Mesenchymal stem cell (in vitro differentiated cells and primary cell): ENCODE measurements at places on chromosomes 6 and 20.

GRCh38 chr20:51700809-51701285 is 67.3 kb downstream of the ATP9A start:
- peak; percentile 65 for DNase-seq

- no peak for DNase-seq
These were observed 218.1 kb upstream of the SOX4 start for GRCh38 chr6:21375151-21376116.

- DNase-seq, result peak; percentile 9
These were observed 37.8 kb downstream of the HCRTR2 start for GRCh38 chr6:55212156-55212555.

GRCh38 chr6:156449128-156449527 is 328.1 kb upstream of the ARID1B start:
- no peak for DNase-seq

DNA sequence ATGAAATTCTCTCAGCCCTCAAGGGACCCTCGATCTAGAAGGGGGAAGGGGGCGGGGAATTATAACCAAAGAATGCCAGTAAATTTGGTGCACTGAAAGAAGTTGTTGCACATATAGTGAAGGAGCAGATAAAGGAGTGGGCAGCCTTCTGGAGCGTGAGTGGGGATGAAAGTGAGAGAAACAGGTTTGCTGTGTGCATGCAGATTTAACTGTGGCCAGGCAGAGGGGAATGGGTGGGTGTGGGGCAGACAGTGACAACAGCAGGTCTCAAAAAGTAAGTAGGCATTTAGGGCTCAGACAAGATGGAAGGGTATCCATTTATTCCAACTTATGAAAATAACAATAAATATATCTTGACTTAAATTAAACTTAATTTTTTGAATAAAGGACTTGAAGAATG is 149.1 kb downstream of the KCNQ5 start:
- no peak for DNase-seq

DNA sequence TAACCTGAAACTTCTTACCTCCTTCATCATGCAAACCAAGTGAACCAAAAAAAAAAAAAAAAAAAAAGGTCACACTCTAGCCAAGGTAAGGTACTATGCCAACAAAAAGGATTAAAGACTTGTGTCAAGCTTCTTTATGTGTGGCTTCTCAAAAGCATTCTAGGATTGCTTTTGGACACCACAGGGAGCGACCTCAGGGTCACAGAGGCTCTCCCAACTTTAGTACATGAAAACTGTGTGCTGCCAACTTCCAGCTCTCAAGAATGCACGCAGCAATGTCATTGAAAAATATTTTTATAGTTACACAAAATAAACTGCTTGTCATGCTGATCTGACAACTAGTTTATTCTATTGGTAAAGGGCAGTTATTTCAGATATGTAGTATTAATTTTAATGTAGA is 243.8 kb downstream of the PLCB1 start:
- DNase-seq, result no peak

- DNase-seq, result no peak
These were observed 70.2 kb downstream of the SNX9 start for GRCh38 chr6:157893238-157893637.

DNA sequence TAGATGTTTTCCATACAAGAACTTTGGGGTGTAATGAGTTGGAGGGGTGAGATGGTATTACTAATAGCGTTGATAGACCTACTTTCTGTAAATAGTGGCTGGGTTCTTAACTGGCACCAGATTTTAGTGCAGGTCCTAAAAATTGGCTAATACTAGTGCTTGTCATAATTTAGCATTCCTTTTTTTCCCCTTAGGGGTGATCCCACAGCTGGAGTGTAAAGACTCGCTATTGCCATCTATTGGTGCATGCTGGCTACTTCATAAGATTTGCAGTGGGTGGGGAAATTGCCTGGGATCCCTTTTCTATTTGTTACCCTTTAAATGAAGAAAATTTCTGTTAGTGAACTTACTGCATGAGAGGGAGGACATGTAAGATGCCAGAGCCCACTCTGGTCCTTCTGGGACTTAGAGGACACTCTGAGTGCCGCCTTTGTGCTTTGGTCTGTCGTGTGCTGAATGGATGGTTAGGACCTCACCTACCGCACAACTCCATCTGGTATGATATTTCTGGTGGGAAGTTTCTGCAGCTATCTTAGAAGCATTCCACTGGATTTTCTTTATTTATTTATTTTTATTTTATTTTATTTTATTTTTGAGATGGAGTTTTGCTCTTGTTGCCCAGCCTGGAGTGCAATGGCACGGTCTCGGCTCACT is 195.5 kb downstream of the JARID2 start:
- peak; percentile 82 for DNase-seq

- no peak for DNase-seq
These were observed 99.7 kb upstream of the SNX9 start for GRCh38 chr6:157723376-157723775.

DNA sequence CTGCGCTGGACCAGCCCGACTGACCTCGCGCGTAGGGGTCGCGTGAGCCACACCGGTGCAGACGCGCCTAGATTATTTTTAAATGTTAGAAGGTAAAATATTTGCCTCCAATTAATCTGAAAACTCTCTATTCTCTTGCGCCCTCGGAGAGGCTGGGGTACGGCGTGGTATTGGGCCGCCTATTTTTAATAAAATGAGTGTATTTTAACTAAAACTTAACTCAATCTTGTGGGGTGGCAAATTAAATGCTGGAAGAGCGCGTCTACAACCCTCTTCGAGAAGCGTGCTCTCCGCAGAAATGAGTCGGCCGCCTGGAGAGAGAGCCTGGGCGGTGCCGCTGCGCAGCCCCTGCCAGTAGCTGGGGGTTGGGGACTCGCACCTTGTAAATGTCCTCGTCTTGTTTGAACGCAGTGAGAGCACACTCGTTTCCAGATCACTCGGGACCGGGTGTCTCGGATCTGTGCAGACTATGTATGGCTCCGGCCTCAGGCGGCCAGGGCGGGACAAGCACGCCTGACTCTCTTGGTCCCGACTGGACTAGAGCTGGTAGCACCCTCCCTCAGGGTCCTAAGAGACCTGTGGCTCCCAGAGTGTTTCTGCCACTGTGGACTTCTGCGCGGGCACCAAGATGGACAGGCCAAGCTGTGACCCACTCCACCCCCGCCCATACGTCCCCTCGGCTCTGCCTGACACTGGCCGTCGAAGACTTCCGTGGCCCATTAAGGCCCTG is 2.0 kb upstream of the MAFB start:
- no peak for DNase-seq

- DNase-seq, result no peak
These were observed 220.1 kb upstream of the DTNBP1 start for GRCh38 chr6:15882915-15883314.

DNA sequence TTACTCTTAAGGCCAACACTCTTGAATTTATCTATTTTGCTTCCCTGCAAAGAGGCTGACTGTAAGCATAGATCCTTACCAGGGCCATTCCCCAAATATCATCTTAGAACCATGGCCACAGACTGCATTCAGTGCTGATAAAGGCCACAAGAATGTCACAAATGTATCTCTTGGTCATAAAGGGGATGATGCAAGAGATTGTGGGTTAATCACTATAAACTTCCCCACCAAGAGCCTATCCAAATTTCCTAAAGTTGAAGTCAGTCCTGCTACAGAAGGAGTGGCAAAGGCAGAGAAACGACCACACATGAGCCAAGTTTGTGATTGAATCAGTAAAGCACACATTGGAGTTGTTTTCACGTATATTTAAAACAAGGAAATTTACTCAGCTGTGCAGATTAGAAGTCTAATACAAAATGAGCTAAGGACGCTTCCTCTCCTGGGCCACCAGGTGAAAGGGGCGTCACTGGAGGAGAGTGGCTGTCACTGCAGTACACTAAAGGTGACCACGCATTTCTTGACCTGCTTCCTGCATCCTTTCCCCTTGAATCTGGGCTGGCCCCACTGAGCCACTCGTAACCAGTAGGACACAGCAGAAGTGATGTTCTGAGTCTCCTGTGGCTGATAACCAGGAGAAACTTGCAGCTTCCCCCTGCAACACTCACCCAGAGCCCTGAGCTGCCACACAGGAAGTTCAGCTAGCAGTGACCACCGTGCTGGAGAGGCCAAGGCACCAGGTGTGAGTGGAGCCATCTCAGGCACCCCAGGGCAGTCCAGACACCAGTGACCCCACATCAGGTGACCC is 181.9 kb downstream of the SYNDIG1 start:
- peak; percentile 90 for DNase-seq

DNA sequence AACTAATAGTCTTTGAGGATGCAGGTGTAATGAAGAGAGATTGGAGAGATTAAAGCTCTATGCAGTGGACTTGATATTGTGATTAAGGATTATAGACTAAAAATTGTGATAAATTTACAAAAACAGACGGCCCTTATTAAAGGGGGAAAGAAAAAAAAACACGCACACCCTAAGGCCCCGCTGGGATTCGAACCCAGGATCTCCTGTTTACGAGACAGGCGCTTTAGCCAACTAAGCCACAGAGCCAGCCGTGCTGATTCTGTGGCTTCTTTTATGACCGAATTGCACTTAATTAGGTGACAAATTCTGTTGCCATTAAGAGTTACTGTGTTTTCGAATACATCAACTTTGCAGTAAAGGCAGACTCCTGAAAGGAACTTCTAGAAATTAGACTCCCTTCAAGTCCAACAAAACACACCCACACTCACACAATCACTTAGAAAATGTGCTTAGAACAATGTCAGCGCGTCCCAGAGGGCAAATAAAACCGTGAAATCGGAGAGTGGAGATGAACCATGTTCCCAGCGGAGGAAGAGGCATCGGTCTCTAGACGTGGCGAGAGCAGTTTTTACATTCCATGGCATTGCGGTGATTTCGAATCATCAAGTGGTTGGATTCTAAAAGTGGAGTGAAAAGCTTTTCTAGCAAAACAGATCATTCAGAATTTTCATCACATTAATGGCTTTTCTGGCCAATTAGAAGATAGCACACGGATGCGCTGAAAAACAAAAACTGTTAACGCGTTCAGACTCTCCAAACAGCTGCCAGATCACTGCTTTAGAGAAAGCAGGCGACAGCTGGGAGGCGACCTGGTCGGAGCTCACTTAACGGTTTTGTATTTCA is 122.6 kb downstream of the GPX5 start:
- DNase-seq, result peak; percentile 82

DNA sequence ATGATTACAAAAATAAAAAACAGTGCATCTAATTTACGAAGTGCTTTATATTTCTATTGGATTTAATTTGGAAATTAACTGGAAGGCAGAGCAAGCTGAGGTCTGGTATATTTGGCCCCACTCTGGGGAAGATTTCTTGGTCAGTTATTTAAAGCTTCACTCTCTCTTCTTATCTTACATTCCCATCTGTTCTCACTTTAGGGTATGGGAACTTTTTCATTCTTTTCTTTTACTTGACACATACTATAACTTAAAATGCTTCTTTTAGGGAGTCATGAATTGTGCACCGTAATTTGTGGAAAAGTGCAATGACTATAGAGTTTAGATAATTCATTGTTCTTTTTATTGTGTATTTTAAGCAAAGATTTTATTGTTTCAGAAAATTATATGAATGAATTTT is 170.4 kb downstream of the BCKDHB start:
- no peak for DNase-seq

- DNase-seq, result no peak
These were observed 260.0 kb downstream of the ERMARD start for GRCh38 chr6:170011204-170012036.

- no peak for DNase-seq
These were observed 150.8 kb downstream of the ESR1 start for GRCh38 chr6:151958332-151958731.

GRCh38 chr6:69861986-69862385 is 4.4 kb upstream of the COL19A1 start:
- DNase-seq, result no peak

GRCh38 chr6:4405621-4406212 is 270.3 kb upstream of the ECI2 start:
- DNase-seq, result no peak

GRCh38 chr6:52360028-52360427 is 1.9 kb upstream of the PAQR8 start:
- peak; percentile 46 for DNase-seq

- DNase-seq, result peak; percentile 46
These were observed 11.5 kb downstream of the DHX35 start for GRCh38 chr20:38973645-38974044.

GRCh38 chr6:107647439-107647948 is 157.6 kb downstream of the SOBP start:
- DNase-seq, result no peak

GRCh38 chr20:54029176-54029575 is 41.2 kb downstream of the BCAS1 start:
- DNase-seq, result no peak

DNA sequence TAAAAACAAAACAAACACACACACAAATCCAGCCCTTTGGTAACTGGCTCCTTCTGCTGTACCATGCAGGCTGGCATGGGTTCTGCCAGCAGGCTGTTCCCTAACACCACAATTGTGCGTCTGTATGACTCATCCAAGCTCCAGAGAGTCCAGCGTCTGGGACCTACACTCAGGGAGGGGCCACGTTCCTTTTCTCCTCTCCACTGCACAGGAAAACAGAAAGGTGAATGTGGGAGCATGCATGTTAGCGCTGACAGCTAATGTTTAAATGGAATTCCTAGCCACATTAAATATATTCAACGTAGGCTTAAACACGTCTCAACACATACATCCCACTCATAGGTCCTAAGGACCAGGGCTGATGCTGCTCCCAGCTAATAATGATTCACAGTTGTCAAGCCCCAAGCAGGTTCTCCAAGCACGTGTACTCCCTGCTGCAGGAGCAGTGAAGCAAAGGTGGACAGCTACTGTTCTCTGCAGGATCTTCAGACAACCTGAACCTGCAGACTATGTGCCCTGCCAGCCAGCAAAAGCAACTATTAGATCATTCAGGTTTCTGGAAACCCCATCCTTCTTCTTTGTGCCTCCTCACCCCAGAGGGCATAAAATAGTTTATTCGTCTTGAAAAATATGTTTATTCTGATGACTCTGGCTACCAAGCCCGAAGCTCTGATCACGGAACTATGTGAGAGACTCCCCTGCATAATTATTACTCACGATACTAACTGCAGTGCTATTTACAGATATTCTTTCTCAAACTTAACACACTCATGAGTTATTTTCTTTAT is 20.9 kb downstream of the MAP1LC3A start:
- DNase-seq, result peak; percentile 82

DNA sequence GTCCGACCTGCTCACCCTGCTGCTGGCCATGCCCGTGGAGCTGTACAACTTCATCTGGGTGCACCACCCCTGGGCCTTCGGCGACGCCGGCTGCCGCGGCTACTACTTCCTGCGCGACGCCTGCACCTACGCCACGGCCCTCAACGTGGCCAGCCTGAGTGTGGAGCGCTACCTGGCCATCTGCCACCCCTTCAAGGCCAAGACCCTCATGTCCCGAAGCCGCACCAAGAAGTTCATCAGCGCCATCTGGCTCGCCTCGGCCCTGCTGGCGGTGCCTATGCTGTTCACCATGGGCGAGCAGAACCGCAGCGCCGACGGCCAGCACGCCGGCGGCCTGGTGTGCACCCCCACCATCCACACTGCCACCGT is 885 bp downstream of the NTSR1 start:
- DNase-seq, result no peak

GRCh38 chr6:163572612-163573011 is 158.1 kb downstream of the QKI start:
- peak; percentile 51 for DNase-seq

GRCh38 chr6:138517635-138518034 is 18.3 kb upstream of the NHSL1 start:
- DNase-seq, result peak; percentile 24
